ENCODE measurements at places on chromosomes 11 and 22.

- no peak for DNase-seq
These were observed 69.6 kb downstream of the WNT7B start for GRCh38 chr22:45907378-45907777.

GRCh38 chr22:35634943-35635540 is 13.2 kb upstream of the APOL6 start:
- DNase-seq: no peak

DNA sequence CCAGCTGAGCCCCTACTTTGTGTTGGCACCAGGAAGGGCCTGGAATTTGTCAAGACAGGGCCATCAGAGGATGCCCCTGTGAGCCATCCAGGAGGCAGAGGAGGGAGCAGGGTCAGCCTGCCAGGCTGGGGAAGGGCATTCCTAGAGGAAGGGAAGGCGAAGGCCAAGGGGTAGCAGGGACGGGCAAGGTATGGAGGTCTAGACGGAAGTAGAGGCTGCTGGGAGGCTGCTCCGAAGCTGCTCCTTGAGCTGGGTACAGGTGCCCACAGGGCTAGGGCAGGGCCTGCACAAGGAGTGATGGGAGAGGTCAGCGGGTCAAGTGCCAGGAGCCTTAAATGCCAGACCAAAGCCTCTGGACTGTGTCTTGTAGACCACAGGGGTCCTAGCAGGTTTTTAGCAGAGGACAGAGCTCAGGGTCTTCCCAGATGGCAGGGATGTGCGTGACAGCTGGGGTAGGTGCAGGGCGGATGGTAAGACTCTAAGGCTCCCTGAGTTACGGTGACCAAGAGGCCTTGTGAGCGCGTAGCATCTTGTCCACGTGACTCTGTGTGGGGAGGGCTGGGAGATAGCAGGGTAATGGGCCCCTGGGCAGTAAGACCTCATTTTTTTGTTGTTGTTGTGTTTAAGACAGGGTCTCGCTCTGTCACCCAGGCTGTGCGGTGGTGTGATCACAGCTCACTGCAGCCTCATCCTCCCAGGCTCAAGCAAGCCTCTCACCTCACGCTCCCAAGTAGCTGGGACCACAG is 31.7 kb upstream of the CSNK1E start:
- no peak for DNase-seq

- no peak for DNase-seq
These were observed 32.8 kb downstream of the KCNE3 start for GRCh38 chr11:74434528-74434927.

GRCh38 chr22:25399649-25400151 is 164.8 kb upstream of the GRK3 start:
- no peak for DNase-seq

DNA sequence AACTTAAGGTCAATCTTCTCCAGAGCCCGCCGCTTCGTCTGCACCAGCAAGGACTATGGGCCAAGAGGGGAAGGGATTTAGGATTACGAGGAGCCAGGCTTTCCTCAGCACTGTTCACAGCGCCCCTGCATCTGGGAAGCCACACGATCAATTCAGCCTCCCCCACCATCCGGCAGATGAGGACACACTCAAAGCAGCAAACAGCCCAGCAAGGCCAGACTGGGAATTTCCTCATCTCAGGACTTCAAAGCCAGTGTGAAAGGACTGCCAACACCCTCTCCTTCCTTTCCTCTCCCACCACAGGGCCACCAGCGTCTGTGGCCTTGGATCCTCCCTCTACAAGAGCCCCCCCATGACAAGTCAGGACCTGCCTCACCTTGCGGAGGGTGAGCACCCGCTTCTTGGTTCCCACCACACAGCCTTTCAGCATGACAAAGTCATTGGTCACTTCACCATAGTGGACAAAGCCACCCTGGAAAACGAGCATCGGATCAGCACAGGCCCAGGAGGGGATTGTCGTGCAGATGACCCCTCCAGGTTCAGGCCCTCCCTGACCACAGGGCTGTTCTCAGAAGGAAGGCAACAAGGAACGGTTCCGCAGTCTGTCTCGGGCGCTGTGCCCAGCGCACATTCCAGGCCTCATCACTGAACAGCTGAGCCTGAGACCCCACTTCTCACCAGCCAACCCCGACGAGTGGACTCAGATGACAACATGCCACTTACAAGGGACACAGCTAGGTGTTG is 6.0 kb downstream of the RPL3 start:
- no peak for DNase-seq

DNA sequence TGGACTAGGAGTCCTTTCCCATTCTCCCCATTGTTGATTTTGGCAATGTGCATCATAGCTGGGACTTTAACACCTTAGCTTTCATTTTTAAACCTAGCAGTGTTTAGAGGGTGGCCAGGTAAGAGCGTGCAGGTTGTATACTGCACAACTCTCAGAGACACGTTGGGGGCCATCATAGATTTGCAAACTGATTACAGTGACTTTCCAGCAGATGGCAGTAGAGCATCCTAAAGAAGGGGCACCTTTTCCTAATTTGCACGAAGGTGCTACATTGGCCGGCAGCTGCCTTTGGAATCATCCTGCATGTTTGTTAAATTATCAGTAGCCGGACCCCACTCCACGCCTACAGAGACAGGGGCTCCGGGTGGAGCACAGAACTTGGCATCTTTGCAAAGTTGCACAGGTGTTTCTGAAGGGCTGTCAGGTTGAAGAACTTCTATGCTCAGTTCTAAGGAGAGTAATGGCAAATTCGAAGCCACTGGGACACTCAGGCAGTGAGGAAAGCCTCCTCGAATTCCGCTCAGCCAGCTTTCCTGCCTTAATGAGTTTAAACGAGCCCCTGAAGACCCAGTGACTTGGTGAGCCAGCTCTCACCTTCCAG is 7.7 kb downstream of the LHFPL7 start:
- DNase-seq: peak; percentile 0

GRCh38 chr22:42275970-42276369 is 5.5 kb upstream of the TCF20 start:
- DNase-seq: no peak

DNA sequence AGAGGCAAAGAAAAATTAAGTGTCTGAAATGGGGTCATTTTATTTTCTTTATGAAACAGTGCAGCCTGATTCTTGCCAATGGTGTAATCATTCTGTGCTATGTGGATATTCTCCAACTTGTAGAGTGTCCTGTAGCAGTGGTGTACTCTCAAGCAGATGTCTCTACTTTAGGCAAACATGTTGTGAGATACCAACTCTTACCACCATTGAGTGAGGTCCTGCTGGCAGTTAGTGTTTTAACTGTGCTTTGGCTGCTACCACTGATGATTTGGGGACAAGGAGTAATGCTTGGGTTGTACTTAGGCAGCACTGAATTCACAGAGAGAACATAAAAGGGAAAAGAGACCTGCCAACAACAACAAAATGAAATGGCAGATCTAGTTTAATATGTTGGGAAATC is 122.5 kb downstream of the APIP start:
- DNase-seq: no peak

DNA sequence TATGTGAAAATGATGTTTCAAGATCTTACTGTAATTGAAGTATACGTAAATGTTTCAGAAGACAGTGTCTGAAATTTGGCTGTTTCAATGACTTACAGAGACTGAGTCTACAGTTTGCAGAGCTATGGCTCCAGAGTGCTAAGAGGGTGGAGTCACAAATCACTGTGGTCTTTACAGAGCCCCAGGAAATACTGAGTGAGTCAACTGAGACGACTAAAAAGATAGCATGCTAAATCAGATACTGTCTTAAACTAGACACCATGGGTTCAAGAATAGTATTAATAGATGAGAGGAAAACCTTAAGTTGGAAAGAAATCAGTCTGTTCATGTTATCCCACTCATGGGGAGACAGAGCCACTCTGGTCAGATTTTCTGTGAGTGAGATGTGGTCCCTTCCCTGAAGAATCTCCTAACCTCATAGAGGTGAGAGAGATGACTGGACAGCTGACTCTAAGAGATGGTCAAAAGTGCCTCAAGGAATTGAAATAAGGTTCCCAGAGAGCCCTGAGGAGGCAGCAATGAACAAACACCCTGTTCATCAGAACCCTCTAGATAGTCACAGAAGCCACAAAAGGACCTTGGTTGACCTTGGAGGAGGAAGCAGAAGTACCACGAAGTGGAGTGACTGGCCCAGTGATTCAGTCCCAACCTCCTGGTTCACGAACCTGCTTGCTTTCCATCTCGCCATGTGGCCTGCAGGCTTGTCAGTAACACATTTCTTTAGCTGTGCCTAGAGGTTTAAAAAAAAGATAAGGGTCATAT is 30.2 kb downstream of the C11orf91 start:
- no peak for DNase-seq

DNA sequence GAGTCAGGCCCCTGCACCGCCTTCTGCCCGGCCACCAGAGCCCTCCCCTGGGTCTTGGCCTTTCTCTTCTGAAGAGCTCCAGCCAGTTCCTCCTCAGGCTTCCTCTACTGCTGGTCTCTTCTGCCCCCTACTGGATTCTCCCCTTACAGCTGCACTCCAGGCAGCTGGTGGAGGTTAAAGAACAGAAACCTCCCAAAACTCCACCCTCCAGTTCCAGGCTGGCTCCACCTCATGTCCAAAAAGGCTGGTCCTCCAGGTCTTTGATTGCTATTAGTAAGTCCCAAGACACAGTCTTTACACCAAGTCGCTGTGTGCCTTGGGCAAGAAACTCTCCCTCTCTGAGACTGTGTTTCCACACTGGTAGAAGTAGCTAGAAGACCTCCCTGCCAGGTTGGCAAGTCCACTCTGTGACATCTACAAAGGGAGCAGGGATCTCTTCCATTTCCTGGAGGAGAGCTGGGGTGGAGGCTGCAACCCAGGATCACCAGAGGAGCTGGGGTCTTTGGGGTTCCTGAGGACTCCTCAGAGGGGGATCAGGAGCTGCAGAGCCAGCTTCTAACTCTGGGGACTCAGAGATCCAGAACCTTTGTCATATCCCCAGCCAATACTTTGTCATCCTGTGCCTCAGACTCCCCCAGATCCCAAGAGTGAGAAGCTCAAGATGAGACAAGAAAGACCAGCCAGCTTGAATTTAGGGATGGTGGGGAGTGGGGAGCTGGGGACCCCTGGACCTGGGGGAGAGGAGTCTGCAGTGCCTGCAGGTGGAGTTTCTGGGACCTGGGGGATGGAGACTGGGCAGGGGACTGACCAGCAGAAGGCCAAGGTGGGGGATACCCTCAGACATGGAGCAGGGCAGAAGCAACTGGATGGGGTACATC is 3.4 kb upstream of the IGLL5 start:
- no peak for DNase-seq

DNA sequence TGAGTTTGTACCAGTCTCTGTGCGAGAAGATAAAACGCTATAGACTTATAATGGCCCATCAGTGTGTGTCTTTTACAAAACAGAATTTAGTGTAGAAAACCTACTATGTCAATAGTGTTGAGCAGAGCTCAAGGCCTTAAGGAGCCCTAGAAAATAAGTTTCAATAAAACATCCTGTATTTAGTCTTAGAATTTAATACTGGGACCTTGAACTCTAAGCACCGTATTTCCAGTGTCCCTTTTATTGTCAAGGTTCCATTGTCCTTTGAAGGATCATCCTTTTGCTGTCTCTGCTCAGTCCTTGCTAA is 16.6 kb downstream of the CDC45 start:
- DNase-seq: no peak

DNA sequence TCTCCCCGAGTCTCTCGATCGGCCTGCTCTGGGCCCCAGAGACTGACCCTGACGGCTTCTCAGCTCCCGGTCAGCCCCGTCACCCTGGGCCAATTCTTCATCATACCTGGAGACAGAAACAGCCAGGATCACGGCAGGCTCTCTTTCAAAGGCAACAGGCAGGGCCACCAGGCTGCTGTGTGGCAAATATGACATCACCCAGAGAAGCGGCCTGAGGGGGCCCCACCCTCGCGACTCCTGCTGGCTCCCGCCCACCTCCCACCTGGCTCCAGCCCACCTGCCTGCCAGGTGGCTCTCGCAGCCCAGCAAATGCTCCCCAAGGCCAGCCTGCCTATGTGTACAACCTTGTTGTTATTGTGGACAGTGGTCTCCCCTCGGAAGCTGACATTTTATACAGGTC is 24.9 kb upstream of the PACSIN2 start:
- DNase-seq: no peak

DNA sequence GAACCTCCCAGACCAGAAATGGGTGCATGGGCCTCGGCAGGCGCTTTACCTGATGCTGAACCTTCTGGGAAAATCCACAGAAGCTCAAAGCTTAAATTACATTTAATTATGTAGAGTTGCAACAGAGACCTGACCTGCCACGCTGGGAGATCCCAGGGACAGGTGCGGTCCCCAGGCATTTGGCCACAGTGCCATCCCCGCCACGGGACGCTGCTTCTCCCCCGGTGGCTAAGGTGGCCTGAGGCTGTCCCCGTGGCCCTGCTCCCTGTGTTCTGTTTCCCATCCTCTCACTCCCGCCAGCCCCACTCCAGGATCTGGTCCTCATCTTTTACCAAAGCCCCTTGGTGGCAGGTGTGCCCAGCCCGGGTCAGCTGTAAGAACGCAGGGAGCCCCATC is 39.6 kb downstream of the GRAMD4 start:
- DNase-seq: no peak

DNA sequence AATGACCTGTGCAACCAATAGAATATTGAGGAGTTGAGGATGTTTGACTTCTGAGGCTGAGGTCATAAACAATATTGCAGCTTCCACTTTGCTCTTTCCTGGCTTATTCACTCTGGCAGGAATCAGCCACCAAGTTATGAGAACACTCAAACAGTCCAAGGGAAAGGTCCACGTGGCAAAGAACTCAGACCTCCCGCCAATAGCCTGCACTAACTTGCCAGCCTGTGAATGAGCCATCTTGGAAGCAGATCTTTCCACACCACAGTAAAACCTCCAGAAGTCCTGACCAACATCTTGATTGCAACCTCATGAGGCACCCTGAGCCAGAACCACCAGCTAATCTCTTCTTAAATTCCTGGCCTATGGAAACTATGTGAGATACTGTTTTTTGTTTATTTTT is 22.7 kb upstream of the PICALM start:
- no peak for DNase-seq

DNA sequence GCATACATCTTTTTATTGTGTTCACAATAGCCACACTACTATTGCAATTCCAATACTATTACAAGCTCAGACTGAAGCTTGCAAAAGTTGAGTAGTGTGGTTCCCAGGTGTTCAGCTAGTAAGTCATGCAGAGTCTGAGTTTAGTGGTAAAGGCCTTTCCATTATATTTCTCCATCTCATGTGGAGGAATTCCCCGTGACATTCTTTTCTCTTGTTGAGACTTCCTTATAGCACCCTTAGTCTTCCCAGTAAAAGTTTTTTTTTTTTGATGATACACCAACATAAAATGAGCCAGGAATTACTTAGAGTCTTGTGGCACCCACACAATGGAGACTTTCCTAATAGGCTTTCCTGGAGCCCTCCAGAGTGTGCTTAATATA is 110.8 kb downstream of the UVRAG start:
- no peak for DNase-seq

DNA sequence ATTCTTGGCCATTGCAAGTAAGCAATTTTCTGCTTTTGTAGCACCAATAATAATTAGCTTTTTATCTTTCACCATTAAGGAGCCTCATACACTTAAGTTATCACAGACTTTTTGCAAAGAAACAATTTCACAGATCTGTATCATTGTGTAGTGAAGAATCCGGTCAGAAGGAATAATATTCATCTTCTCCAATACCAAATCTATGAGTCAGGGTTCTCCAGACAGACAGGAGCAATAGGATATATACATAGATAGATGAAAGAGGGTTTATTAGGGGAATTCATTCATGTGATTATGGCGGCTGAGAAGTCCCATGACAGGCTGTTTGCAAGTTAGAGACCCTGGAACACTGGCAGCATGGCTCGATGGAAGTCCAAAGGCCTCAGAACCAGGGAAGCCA is 82.9 kb upstream of the UBASH3B start:
- no peak for DNase-seq

Data from DMS79 (cell line).